ENCODE measurements at places on chromosomes 1 and 21. TPM values are rescaled to one million over a fixed set of nuclear protein-coding genes. Genes with fewer than 3 reads are reported as not detected.

GRCh38 chr1:41184446-41184845 lies 57.7 kb downstream of the SCMH1 start:
- DNase-seq, result no peak

Gene NBL1
- total RNA-seq, result 90.5 TPM

Gene TBX19
- 0.86 TPM for total RNA-seq

DNA sequence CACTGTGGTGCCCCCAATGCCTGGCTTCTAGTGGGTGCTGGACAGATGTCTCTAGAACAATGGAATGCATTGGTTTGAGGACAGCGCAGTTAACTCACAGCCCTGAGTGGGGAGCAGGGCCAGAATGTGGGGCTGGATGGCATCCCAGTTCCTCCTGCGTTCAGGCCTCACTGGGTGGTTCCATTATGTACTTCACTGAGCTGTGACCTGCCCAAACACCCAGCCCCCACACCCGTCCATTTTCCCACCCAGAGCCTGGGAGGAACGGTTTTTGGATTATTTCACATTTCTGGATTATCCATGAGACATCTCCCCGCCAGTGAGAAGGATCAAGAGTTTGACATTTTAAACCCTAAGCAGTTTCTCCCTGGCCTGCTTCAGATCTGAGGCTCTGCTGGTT lies 55.3 kb upstream of the WASF2 start:
- no peak for DNase-seq

DNA sequence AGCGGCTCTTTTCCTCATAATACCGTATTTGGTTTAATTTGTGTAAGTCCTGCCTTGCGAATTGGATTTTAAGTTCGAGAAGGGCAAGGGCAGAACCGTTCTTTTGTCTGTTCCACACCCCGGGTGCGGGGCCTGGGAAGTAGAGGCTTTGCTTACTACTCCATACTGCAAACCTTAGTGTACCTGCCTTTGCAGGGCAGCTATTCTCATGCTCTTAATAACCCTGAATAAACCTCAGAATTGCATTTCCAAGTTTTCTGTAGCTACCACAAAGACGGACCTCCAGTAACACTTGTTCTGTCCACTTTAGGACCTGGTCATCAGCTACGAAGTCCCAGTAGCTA lies 657 bp upstream of the HNRNPU start:
- no peak for DNase-seq

GRCh38 chr1:101996825-101997465 lies at the start of gene OLFM3:
Gene OLFM3 (minus strand): TSS chr1:101996926.
- no peak for DNase-seq

- peak; percentile 64 for DNase-seq
Measured at GRCh38 chr1:15680131-15680530, 4.0 kb upstream of the PLEKHM2 start.

Gene ERICH3
- not detected for total RNA-seq

DNA sequence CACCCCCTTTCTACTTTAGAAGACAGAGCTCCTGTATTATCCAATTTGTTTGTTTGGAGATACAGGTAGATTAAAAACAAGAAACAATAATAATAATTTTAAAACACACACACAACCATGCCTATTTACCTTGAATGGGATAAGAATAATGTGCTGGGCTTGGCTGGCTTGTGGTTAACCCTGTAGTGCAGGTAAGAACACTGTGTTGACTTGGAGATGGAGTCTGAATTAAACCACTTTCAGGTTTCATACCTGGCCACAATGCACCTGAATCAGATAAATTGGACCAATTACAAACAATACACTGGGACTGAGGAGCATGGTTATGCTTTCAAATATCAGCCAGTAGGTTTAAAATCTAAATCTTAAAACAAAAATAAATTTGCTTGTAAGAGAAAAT lies 60.8 kb downstream of the EYA3 start:
- no peak for DNase-seq

DNA sequence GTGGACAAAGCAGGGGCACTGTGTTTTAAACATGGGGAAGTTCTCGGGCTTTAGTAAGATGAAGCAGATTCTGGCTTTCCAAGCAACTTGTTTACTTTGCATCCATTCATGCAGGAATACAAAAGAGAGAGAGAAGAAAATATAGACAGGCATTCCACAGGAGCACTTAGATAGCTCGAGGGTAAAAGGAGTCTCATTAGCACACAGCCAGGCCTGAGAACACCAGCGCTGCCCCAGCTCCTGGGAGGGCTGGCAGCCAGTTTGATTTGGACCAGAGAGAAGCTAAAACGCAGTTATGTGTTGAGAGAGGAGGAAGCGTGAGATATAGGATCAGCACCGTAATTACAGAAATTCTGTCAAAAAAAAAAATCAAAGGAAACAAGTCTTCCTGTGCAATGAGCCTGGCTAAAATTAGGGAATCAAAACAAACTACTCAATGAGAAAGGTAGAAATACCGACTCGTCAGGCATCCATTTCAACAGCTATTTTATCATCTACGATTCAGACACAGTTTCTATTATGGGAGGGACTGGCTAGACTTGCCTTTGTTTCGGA lies 68.2 kb downstream of the CLSTN1 start:
- DNase-seq, result no peak

DNA sequence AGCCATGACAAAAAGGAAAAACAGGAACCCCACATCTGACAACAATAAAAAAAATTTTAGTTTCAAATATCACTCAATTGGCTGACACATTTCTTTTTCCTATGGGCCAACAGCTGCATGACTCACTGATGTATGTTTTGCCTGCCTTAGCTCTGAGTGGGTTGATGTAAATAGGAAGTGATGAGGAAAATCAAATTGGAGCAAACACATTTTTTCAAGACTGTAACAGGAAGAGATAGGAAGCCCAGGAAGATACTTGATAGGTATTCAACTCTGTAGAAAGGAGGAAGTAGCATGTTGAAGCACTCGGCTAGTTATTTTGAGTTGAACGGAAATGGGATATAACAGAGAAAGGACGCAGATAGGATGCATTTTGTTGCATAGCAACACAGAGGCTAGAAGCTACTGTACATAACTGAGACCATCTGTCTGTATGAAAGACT lies 168.0 kb upstream of the NR5A2 start:
- peak; percentile 53 for DNase-seq

DNA sequence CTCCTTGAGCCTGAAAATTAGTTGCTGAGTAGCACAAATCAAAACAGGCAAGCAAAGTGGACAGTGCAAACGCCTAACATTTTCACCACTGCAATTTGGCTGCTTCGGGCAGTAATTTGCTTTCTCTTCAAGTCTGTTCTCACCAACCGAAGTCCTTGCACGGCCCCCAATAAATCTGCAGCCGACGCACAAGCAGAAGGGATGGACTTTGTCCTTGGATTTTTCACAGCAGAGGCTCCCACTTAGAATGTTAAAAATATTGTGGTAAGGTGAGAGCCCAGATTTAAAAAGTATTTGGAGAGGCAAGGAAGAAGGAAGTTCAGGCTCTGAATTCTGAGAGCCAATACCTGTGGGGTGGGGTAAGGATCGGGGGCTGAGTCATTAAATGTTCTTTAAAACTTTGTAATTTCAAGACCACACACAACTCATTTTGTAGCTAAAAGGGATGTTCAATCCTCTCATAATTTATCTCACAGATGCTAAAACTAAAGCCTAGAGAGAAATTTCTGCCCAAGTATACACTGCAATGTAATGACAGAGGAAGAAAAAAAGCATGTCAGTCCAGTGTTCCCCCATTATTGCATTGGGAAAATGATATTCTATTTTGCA lies 6.2 kb downstream of the CD247 start:
- no peak for DNase-seq

Gene TMIGD3
- 0.43 TPM for total RNA-seq

GRCh38 chr1:38834221-38834782 lies 25.3 kb downstream of the RRAGC start:
- DNase-seq, result no peak

Gene RGS4
- total RNA-seq, result 78.0 TPM

Gene ZNF593
- 20.3 TPM for total RNA-seq

All from fibroblast of villous mesenchyme (primary cell).